Pons (tissue), 1 donor: ENCODE measurements at places on chromosomes 1 and 21.
A peak's percentile ranks its signal among the peaks of the same experiment; 100 is the strongest.

DNA sequence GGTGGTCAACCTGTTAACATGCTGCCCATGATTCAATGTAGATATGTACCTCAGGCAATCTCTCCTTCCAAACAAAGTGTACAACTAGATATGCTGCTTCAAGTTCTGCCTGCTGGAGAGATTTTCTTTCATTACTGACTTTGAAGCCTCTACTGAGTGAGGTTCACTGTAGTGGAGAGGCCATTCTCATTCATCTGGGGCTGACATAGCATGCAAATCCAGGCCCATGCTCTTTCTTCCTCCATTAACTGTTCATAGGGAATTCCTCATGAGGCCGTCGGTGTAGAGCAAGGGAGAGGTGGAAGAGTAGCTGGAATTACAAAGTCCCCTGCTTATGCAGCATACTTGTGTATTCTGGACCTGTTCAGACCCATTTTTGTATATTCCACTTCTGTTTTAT lies 38.6 kb downstream of the VANGL2 start:
- no peak for DNase-seq

- peak; percentile 74 for DNase-seq
These were observed 64.2 kb downstream of the SLC45A1 start for GRCh38 chr1:8382051-8382505.

- DNase-seq: no peak
These were observed 49.0 kb downstream of the CLDN17 start for GRCh38 chr21:30117631-30118030.

GRCh38 chr1:147177611-147178380 lies 5.5 kb upstream of the PRKAB2 start:
- DNase-seq: no peak

GRCh38 chr1:48790397-48790796 lies 13.7 kb upstream of the BEND5 start:
- DNase-seq: no peak
